ENCODE measurements at places on chromosomes 3 and 15.

DNA sequence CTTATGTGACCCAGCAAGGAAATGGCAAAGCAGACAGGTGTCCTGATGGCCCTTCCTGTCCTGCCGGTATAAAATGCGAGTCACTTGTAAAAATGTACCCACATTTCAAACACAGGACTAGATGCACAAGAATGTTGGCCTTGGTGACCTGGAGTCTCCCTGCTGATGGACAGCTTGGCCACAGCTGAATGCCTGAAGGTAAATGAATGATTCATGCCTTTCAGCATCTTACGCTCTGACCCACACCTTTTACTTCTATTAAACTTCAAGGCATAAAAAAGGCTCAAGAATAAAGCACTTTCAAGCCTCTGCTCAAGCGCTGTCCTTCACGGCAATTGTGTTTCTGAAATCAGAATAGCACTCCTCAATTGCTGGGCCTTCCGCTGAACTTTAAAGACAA lies 228.0 kb upstream of the SLCO3A1 start:
- no peak for DNase-seq

- DNase-seq, result no peak
Measured at GRCh38 chr3:120470870-120471269, 20.1 kb upstream of the FSTL1 start.

DNA sequence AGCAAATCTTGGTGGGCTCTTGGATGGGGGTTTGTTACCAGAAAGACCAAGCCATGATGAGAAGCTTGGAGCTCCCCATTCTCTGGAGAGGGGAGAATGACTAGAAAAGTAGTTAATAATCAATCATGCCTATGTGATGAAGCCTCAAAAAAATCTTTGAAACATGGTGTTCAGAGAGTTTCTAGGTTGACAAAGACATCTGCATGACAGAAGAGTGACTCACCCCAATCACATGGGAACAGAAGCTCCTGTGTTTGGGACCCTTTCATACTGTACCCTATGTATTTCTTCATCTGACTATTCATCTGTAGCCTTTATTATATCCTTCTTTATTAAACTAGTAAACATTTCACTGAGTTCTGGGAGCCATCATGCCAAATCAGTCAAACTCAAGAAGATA lies 87.4 kb downstream of the BCHE start:
- DNase-seq, result no peak

DNA sequence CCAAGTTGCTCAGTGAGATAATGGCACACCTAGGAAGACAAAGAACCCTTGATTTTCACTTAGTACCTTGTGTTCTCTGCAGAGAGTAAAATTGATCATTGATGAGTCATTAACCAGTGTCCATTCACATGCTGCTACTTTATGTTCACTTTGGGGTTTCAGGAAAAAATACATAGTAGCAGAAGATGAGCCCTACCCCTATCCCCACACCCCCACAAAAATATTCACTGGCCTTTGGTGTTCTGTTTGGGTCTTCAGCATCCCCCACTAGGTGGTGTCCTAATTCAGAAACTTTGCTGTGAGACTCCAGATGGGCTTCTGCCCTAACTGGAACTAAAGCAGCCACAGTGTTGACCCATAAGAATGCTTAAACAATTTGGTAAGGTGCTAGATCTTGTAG lies 178.8 kb downstream of the KLHL25 start:
- no peak for DNase-seq

DNA sequence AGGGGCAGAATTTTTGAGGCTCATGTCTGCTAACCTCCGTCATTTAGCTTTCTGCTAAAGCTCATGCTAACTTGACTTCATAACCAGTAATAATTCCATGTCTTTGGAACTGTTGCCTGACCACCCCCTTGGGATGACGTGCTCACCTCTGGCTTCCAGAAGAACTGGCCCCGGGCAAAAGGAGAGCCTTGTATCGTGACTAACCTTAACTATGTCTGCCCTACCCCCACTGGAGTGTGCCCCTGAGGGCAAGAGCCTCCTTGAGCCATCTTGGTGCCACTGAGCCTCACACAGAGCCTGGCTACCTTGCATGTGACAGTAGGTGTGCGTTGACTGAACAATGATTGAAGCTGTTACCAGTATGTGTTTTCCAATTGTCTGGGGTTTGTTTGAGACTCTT lies 4.7 kb downstream of the LRRK1 start:
- no peak for DNase-seq

Data from activated CD4-positive, alpha-beta T cell treated with anti-CD3 and anti-CD28 coated beads for 48 hours (primary cell).